ENCODE measurements at places on chromosomes 3 and 15.

DNA sequence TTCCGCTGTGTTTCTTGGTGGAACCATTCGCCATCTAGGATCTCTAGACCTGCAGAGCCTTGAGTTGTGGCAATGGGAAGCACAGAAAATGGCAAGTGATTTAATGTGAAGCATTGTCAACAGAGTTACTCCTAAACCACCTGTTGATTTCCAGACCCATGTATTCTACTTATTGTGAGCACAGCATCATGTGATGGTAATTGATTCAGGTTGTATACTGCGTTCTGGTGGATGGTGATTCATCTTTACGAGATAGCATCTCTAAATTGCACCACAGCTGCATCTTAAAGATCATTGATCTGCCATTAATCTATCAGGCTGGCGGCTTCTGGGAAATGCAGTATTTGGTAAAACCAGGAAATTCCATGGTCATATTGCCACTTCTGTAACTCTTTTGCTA, 7.4 kb downstream of the RTP4 start:
- DNase-seq, result no peak

DNA sequence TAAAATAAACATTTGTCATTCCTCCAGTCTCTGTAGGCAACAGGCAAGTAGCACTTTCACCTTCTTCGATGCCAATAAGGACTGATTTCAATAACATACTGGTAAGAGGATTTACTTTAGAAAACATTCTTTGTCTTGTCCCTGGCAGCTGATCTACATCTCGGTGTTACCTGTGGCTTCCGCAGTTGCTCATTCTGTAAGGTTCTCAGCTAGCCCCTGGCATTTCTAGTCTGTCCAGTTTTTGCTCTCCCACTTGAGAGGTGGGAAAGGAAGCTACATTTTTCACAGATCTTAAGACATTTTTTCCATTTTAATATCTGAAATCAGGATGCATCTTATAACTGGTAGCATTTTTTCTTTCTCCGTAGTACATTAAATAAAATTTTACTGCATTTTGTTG, 19.7 kb upstream of the MAP6D1 start:
- peak; percentile 26 for DNase-seq

GRCh38 chr3:157499342-157499963, 3.8 kb downstream of the VEPH1 start:
- DNase-seq, result peak; percentile 70

- DNase-seq, result peak; percentile 16
These were observed 762 bp downstream of the CTNNB1 start for GRCh38 chr3:41199866-41200668.

DNA sequence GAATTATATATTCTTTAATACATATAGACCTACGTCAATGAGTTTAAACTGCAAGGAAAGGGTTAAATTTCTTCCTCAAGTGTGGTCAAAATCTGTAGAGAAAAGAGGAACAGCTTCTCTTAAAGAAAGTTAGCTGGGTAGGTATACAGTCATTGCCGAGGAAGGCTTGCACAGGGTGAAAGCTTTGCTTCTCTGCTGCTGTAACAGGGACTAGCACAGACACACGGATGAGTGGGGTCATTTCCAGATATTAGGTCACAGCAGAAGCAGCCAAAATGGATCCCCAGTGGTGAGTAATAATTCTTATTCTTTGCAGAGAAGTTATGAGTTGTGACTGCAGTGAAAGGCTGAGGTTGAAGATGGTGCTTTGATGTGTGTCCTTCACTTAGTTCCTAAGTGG, at the start of gene CD86:
TSS of gene CD86 (plus strand) at position 148 of the 400 bp plus-strand sequence. CDS start at position 276, 128 bp downstream.
- no peak for DNase-seq

GRCh38 chr15:69909719-69910444, 187.8 kb downstream of the TLE3 start:
- peak; percentile 44 for DNase-seq

DNA sequence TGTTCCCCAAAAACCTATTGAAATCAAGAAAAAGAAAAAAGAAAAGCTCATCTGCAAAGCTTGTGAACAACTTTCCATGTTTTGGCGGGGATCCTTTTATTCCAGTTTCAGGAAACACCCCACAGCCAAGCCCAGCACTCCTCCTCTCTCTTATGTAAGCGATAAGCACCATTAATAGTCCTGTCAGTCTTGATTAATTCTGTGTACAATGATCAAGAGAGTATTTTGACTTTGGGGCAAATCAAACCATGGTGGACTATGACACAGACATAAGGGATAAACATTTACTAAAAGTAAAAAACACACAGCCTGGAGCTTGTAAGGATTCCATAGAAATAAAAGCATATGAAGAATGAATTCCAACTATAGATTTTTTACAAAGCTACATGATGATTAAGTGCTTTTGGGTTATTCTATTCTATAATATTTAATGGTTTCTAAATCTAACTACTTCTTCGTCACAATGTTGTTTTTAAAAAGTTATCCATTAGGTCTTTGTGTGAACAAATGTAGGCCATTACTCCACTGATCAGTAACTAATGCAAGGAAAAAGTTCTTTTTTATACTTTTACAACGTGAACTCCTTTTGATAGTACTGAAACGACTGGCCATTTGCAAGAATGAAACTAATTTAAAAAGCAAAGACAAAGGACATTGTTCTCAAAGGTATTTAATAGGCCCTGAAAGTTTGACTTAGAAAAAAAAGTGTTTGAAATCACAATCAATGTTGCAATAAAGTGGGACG, 106.5 kb downstream of the KCNAB1 start:
- DNase-seq, result no peak

- DNase-seq, result no peak
These were observed 150.5 kb downstream of the WDR76 start for GRCh38 chr15:43977072-43977884.

DNA sequence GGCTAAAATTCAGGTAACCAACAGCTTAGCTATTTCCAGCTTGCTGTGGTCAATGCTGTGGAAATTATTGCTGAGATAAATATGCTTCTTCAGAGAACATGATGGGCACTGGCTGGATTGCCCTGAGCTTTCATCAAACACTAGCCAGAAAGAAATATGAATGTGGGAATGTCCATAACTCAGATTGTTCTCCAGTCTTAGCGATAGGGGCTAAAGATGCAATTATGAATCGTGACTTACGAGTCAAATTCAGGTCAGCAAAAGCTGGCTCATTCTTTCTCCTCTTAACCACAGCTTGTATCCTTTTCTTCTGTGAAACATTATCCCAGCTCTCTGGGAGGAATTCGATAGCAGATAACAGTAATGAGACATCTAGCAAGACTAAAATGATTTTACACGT, 307.6 kb downstream of the RYR3 start:
- DNase-seq, result no peak

DNA sequence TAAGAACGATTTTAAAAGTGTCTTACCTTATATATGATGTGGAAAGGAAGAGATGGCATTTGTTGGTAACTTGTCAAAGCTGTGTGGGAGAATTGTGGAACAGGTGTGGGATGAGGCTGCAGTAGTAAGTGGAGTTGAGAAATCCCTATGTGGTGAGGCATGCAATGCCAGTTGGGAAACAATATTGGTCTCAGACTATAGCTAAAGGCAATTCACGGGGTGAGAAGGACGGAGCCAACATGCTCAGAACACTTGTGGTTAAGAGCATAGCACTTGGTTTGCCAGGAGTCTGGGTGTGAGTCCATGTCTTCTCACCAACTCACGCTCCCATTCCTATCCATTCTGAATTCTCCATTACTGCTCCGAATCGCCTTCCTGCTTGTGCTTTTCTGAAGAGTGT, 615.6 kb upstream of the ADAMTS9 start:
- DNase-seq, result no peak

DNA sequence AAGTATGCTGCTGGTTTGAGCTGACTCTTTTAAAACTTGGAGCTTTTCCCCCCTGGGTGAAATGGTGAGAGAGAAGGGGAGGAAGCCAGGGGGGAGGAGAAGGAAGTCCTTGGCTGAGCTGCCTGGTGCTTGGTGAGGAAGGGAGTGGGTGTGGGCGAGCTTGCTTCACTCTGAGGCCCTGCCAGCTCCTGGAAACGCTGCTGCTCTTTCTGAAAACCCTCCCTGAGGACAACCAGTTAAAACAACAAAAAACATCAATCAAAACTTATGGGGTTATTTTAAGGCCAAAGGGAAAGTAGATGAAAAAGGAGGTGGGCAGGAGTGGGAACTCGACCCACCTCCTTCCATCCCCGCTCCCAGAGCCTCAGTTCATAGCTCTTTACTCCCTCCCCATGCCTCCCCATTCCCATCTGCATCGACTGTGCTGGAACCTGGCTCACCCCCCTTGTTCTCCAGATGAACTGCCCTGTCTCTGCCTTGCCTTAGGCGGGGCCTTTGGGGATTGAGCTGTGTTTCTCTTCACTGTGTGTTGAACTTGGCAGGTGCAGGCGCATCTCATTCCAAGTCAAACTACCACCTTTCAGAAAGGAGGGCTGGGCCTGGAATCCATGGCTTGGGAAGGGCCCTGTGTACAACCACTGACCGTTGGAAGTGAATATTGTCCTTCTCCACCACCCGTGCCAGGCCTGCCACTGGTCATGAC, 166.1 kb downstream of the ZNF621 start:
- DNase-seq, result no peak

- no peak for DNase-seq
These were observed 28.7 kb upstream of the HCN4 start for GRCh38 chr15:73397461-73397860.

DNA sequence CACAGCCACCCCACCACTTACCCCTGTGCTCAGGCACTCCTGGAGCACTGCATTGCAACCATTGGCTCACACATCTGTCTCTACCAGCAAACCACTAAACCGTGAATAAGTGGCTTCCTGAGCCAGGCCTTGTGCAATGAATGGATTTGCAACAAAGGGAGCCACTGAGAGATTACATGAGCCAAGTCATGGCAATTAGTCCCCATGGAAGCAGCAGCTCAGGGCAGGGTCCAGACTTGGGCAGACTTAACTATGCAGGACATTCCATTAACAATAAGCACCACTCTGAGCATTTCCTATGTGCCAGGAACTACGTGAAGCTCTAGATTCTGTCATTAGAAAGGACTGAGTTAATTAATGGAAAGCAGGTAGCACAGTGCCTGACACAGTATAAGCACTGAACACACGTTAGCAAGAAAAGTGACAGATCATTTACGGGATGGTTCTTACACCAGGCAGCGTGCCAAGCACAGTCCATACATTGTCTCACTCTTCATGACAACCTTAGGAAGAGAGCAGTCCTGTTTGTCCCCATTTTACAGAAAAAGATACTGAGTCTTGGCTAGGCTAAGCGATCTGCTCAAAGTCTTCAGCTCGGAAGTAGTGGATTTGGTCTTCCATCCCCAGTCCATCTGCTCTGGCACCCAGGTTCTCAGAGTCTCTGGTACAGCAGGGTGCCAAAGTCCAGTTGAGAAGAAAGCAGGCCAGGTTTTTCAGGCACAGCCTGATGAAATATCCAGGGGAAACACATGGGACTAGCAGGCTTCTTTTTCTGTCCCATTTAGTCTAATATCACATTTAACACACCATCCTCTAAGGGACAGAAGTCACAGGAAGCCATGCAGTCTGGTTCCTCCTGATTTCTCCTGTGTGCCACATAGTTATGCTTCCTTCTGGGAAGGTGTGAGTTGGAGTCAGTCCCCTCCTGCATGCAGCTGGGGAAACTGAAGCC, 44.1 kb downstream of the LIPC start:
- no peak for DNase-seq

DNA sequence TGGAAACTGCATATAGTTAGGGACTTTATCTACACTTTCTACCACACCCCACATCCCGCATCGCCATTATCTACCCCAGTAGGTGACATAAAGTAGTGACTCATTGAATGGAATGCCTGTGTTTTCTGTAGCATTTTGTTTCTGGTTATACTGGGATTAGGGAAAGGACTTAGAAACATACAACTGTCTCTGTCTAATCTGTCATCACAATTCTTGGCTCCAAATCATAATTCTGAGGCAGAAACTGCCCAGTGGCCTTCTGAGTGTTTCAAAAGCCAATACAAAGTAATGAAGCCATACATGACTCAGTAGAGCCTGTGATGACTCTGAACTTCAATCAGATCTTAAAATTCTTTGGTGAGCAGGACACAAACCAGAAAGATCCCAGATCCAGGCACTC, 115.7 kb upstream of the CHRM5 start:
- peak; percentile 16 for DNase-seq

- DNase-seq, result no peak
These were observed 50.1 kb downstream of the KBTBD8 start for GRCh38 chr3:67048067-67048714.

- DNase-seq, result no peak
These were observed 48.6 kb downstream of the CMSS1 start for GRCh38 chr3:99866261-99866761.

GRCh38 chr3:56154297-56154696, 314.0 kb downstream of the ERC2 start:
- no peak for DNase-seq

DNA sequence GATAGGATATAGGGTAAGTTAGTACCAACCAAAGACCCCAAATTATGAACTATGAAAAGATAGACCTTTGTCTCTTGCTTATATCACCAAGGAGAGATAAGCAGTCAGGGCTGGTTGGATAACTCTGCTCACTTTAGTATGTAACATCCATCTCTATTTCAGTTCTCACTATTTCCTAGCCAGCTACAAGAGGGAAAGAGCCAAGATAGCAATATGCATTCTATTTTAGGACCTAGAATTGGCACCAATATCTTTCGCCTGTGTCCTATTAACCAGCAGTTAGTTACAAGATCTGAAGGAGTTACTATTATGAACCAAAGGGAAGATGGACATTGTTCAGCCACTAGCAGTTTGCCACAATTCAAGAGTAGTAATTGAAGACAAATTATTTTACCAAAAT, 457.5 kb downstream of the NSUN3 start:
- no peak for DNase-seq

DNA sequence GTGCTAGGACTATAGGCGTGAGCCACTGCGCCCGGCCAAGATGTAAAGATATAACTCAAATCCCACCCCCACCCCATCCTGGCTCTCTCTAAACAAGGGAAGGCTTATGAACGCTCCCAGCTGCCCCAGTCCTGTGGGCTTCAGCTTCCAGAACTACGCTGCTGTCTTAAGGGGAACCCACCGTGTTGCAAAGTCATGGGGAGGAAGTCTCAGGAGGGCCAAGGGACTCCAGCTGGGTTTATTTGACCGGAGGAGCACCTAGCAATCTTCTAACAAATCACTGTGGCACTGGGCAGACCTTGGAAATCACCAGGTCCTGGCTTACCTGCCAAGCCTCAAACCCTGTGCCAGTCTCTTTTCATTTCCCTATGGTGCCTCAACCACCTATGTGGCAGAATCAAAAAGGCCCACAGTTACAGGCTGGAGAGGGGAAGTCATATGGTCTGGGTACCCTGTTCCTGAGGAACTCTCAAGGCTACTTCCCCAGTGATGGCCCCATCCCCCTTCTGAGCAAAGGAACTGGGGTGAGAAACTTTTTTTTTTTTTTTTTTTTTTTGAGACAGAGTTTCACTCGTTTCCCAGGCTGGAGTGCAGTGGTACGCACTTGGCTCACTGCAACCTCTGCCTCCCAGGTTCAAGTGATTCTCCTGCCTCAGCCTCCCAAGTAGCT, 83.4 kb downstream of the RBPMS2 start:
- DNase-seq, result no peak

- no peak for DNase-seq
These were observed 20.1 kb upstream of the FSTL1 start for GRCh38 chr3:120470870-120471269.

DNA sequence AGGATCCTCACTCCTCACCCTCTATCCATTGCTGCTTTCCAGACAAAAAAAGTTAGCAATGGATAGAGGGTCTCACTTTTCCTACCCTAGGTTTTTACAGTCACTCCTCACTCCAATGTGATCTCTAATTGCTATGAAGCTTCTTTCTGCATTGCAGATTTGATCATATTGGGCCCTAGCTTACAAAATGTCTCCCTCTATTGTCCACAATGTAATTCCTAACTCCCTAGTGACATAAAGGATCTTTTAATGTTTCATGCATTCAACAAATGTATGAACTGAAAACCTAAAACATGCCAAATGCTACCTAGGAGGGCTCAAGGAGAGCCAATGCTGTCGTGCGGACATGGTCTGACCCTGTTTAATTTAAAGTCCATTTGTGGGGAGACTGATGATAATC, 234.8 kb downstream of the CADM2 start:
- DNase-seq, result no peak
